Activated CD8-positive, alpha-beta memory T cell treated with anti-CD3 and anti-CD28 coated beads for 1 hour (primary cell): ENCODE measurements at places on chromosomes 7 and 10.

- DNase-seq = no peak
Measured at GRCh38 chr7:134307320-134307719, 9.4 kb downstream of the SLC35B4 start.

- no peak for DNase-seq
Measured at GRCh38 chr7:138975343-138976104, 5.7 kb downstream of the KIAA1549 start.

DNA sequence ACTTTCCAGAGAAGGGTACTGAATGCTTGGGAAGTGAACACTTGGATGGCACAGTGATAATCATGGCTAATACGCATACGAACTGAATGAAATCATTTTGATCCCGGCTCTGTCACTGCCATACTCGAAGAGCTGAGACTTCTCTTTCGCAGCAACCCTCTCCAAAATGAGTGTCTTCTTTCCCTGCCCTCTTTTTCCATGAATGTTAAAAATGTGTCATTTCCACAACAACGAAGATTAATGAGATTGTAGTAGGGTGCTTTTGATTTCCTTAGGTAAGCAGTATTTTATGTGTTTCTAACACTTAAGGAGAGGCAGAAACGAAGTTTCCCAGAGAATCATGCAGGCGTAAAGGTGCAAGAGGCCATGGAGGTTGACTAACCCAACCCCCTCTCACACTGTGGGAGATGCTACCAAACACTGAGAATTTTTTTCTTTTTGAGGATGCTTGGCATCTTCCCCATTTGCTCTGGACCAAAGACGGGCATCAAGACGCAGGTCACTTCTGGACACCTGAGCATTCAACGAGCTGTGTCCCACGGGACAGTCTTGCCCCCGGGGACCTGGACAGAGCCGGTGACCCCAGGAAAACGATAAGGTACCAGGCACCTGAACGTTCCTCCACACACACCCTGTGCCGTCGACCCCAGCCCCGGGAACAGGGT is 823 bp downstream of the COPG2 start:
- no peak for DNase-seq

DNA sequence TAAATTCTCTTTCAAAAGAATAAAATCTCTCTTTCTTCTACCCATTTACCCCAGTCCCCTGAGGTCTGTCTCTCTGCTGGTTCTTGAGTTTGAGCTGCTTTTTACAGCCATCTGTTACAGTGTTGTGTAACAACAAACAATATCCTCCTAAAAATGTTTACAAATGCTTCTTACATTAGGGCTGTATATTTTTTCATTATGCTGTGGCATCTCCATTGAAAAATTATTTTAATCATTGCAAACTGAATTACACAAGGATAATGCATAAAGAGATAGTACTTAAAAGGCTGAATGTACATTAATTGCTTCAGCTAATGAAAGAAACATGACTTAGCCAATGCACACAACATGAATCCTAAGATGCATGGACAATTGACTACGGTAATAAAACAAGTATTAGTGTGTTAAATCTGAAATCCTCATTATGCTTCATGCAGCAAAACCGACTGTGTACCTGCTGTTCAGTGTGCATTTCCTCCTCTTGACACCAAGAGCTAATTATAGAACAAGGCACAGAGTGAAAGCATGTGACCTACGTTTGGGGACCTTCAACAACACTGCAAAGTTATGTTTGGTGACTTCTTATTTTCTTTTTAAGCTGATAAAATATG is 181.7 kb upstream of the RHOBTB1 start:
- no peak for DNase-seq

- no peak for DNase-seq
Measured at GRCh38 chr7:150313870-150314269, 9.3 kb upstream of the LRRC61 start.

DNA sequence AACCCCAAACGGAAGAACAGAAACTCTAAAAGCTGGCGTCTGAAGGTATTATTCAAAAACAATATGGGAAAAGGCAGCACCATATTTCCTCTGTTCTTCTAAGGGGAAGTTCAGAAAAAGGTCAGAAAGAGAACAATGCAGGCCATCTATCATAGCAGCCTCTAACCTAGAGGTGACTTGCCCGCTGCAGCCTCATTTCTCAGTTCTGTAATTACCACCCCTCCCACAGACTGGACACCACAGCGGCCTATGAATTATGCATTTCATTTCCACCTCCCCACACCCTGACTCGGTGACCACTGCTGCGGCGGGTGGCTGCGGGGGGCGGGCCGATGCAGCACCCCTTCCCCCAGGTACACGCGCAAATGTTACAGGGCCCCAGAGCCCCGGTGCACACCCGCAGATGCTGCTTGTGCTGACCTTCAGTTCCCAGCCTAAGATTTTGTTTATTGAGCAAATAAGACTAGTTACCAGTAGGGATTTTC is 125.5 kb downstream of the CLEC2L start:
- DNase-seq = no peak

- DNase-seq = no peak
Measured at GRCh38 chr10:78175444-78176015, 141.9 kb downstream of the RPS24 start.

- DNase-seq = no peak
Measured at GRCh38 chr7:25720427-25720826, 431.6 kb upstream of the NFE2L3 start.

DNA sequence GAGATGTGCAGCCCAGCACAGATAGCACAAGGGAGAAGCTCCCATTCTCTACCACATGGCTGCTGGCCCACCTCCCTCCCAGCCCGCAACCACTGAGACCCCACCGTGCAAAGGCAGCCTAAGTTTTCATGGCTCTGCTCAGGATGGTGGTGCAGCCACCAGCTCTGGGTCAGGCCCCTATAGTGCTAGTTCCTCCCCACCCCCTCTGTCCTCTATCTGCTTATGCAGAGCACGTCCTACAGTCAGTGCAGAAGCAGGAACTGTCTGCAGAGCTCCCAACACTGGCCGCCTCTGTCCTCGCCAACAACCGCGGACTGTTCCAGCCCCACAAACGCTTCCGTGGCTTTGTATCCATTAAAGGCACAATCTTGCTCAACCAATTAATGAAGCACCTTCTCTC is 278.9 kb downstream of the GRID1 start:
- DNase-seq = no peak

DNA sequence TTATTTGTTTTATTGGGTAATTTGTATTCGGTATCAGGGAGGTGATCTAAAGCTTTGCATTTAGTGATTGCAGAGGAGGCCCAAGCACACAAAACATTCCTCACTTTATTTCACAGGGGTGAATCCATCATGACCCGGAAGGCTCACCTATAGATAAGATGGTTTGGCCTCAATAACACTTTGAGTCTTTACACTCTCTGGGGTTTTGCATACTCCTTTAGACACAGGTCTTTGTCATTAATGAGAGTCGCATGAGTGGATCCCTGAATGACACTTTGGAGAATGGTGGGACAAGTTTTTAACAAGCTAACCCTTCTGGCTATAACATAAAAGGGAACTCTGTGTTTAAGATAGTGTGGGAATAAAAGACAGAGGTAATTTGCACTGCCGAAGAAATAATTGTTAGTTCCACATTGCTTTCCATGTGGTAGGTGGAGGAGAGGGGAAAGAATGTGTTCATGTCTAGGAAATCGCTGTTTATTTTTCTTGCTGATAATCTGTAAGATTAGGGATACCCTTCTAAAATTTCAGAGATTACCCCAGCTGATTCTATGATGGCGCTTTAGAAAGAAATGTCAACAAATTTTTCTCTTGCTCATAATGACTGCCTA is 455.8 kb downstream of the TFEC start:
- DNase-seq = no peak

GRCh38 chr7:1355568-1356340 is 103.5 kb downstream of the MICALL2 start:
- no peak for DNase-seq

DNA sequence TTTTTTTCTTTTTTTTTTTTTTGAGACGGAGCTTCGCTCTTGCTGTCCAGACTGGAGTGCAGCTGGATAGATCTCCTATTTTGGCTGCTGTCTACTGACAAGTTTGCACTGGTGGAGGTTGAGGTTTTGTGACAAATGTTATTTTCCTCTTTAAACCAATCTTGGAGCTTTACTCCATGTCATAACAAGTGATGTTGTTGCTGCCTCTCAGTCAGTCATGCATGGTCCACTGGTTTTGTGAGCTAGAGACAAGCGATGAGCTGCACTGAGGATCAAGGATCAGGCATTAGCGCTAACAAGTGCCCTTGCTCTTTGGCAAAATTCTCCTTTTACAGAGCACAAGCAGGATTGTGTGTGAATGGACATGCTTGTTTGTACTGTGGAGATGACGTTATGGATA is 805 bp upstream of the WDFY4 start:
- no peak for DNase-seq

DNA sequence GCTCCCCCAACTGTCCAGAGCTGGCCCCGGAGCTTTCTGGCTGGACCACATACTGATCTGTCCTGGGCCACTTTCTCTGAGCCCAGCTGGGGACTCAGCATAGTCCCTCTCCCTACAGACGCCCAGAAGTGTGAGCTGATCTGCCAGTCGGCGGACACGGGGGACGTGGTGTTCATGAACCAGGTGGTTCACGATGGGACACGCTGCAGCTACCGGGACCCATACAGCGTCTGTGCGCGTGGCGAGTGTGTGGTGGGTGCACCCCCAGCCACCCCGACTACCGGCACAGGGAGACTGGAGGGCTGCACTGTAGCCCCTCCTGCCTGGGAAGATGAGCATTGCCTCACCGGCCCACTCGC is 41.8 kb downstream of the TBATA start:
- DNase-seq = no peak

- DNase-seq = no peak
Measured at GRCh38 chr10:124145109-124145870, 51.9 kb upstream of the CHST15 start.

GRCh38 chr10:74932648-74933047 is 106.2 kb downstream of the KAT6B start:
- no peak for DNase-seq

GRCh38 chr10:123554656-123555055 is 111.5 kb upstream of the GPR26 start:
- no peak for DNase-seq

DNA sequence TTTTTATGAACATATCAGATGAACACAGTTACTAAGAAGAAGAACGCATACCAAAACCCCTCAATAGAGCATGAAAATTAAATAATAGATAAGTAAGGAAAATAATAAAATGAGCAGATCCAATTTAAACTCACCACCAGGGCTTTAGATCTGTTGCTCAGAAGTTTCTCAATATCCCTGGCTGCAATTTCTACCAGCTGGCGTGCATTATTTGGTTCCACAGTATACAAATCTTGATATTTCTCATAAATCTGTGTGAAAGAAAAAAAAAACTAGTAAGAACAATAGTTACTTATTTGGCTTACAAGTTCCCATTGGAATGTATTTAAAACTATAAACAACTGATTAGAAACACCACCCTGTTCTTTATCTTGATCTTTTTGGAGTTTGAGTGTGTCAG is 108.6 kb downstream of the CACNA2D1 start:
- DNase-seq = no peak

- no peak for DNase-seq
Measured at GRCh38 chr10:21171197-21171935, 274.3 kb upstream of the NEBL start.

DNA sequence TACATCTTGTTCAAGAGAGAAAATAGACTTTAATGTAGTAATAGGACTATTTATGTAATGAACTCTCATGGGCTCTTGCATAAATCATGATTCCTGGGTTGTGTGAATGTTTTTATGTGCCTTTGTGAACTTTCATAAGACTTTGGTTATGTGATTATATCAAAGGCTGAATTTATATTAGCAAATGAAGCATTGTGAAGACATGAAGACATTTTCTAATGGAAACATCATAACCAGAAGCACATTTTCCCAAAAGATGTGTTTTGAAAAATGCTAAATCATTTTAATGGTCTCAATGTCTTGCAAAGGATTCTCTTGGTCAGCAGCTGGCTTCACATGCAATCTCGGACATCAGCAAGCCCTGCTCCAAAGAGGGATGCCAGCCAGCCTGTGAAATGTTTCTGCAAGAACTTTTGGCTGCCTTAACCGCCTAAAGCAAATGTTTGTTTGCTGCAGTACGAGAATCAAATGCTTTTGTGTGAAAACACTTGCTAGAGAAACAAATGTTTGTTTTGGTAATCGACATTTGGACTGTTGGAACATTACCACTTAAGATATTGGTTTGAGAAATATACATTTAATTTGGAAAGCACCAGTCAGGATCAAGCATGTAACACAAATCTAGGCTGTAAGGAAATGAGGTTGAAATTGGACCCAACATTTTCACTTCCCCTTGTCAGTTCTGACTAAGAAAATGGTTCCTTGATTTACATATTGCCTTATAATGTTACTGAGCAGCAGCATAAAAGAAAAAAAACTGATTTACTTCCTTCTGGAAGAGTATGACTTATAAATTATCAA is 102.1 kb downstream of the RTKN2 start:
- no peak for DNase-seq

GRCh38 chr10:84826704-84827103 is 498.3 kb downstream of the CCSER2 start:
- no peak for DNase-seq

DNA sequence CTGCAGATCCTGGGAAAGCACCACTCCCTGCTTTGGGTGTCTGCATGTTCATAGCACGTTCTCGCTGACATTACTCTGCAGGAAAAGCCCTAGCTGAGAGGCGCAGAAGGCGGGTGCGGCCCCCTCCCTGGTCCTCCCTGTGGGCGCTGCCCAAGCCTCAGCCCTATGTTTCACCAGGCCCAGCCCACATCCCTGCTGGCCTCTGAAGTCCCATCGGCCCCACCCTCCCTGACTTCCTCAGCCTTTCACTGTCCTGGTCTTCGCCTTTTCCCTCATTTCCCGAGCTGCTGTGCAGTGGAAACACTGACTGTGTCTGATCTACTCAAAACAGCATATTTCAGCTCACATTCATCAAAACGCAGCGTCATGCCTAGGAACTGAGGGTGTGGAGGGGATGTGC is 36.3 kb upstream of the DIP2C start:
- no peak for DNase-seq

DNA sequence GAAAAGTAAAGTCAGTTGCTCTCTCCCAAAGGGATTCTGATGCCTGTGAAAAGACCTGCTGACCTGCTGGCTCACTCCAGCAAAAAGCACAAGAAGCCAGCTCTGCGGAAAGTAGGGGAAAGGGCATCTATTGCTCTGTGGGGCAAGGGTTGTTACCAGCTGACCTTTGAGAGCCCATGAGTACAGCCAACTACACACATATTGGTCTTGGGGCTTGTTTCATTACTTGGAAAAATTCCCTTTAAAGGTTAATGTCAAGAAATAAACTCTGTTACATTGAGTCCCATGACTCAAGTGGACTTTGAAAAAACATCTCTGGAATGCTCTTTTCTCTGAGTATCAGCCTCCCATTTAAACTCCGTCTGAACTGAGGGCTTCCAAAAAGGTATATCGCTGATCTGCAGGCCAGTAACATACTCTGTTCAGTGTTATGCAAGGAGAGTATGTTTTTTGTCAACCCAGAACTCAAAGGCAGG is 53.2 kb downstream of the PANK1 start:
- DNase-seq = no peak

GRCh38 chr10:32771217-32771616 is 186.8 kb downstream of the ITGB1 start:
- DNase-seq = no peak
